Sigmoid colon (tissue), 7 donors: ENCODE measurements at places on chromosomes 6 and 20. TPM values are rescaled to one million over a fixed set of nuclear protein-coding genes. Genes with fewer than 3 reads are reported as not detected.

Gene MYCT1
- 1.8 TPM for polyA plus RNA-seq

Gene RIPPLY2
- not detected for polyA plus RNA-seq

Gene NCOA7
- 48.3 TPM for polyA plus RNA-seq

Gene ZNF343
- 5.6 TPM for polyA plus RNA-seq

Gene SAPCD1
- 1.2 TPM for polyA plus RNA-seq

Gene NFATC2
- 1.4 TPM for polyA plus RNA-seq

Gene SLC22A16
- polyA plus RNA-seq: not detected

Gene LHFPL5
- polyA plus RNA-seq: 0.12 TPM

Gene KIF25
- not detected for polyA plus RNA-seq

Gene RFX6
- polyA plus RNA-seq: 1.8 TPM

Gene PRDM13
- not detected for polyA plus RNA-seq

Gene RIMS1
- polyA plus RNA-seq: 0.77 TPM

Gene RHAG
- polyA plus RNA-seq: not detected

Gene SRSF6
- 39.1 TPM for polyA plus RNA-seq

Gene MLIP
- polyA plus RNA-seq: 2.8 TPM

Gene HCRTR2
- not detected for polyA plus RNA-seq

Gene TRIM31
- polyA plus RNA-seq: 118 TPM

Gene DYNLT2
- polyA plus RNA-seq: 0.60 TPM

Gene ECT2L
- not detected for polyA plus RNA-seq

Gene ENPP5
- 0.69 TPM for polyA plus RNA-seq

Gene SLPI
- polyA plus RNA-seq: 82.3 TPM

Gene PEDS1
- 24.2 TPM for polyA plus RNA-seq

Gene JPH2
- polyA plus RNA-seq: 5.3 TPM

Gene LTV1
- polyA plus RNA-seq: 22.2 TPM

Gene PPP1R14C
- polyA plus RNA-seq: 19.8 TPM

Gene CPNE5
- polyA plus RNA-seq: 6.0 TPM

Gene BTN1A1
- polyA plus RNA-seq: not detected

Gene SH3BGRL2
- 115 TPM for polyA plus RNA-seq

Gene GSTA2
- polyA plus RNA-seq: not detected

Gene C4B
- polyA plus RNA-seq: 64.7 TPM

Gene SIM1
- polyA plus RNA-seq: not detected

Gene AURKA
- polyA plus RNA-seq: 4.8 TPM

Gene FOXF2
- 3.5 TPM for polyA plus RNA-seq

Gene ELOVL4
- 0.23 TPM for polyA plus RNA-seq

Gene CRISP2
- not detected for polyA plus RNA-seq

Gene TMEM30A
- polyA plus RNA-seq: 16.6 TPM

Gene PLA2G7
- 6.6 TPM for polyA plus RNA-seq

Gene CTAGE9
- not detected for polyA plus RNA-seq

Gene SGK2
- polyA plus RNA-seq: 114 TPM

Gene AVP
- not detected for polyA plus RNA-seq

Gene ATG5
- 54.6 TPM for polyA plus RNA-seq

Gene LAMA4
- polyA plus RNA-seq: 6.9 TPM

Gene MAS1
- polyA plus RNA-seq: not detected

Gene ATXN1
- polyA plus RNA-seq: 8.6 TPM

Gene PIM1
- polyA plus RNA-seq: 40.2 TPM

Gene MGME1
- 16.9 TPM for polyA plus RNA-seq

Gene C6orf52
- not detected for polyA plus RNA-seq

Gene DPPA5
- polyA plus RNA-seq: not detected

Gene HRH3
- polyA plus RNA-seq: not detected
